ENCODE measurements at places on chromosomes 3 and 15.

DNA sequence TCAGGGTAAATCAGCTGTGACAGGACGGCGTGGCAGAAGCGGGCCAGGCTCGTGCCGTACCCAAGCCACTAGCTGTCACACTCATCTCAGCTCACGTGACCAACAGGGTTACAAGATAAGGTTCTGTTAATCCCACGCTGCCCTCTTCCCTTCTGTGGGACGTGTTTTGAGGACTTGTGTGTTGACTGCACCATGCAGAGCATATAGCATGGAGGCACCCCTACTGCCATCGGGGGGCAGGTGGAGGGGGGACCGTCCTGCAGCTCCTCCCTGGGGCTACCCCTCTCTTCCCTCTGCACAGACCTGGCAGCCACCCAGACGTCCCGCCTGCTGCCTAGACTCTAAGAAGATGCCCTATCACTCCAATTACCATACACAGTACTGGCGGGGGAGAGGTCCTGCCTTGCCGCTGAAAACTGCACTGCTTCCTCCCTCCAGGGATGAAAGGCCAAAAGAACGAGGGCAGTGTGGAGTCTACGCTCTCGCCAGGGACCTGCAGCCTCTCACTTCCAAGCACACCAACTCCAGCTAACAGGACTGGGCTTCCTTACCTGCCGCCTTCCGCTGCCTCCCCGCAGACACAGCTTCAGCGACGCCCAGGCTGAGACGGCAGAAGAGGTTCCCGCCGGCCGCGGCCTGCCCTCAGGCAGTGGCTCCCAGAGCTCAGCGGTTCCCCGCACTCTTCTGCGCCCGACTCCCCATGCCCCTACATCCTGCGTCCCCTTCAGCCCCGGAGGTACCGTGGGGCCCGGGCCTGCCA, at the start of gene TNK2:
TSS of gene TNK2 (minus strand) at position 618 of the 760 bp plus-strand sequence. CDS start 19,963 bp downstream, outside the sequence.
- no peak for DNase-seq

- no peak for DNase-seq
Measured at GRCh38 chr15:62758126-62758951, 284.2 kb upstream of the TPM1 start.

GRCh38 chr15:68510558-68510957, 68.2 kb upstream of the CORO2B start:
- no peak for DNase-seq

DNA sequence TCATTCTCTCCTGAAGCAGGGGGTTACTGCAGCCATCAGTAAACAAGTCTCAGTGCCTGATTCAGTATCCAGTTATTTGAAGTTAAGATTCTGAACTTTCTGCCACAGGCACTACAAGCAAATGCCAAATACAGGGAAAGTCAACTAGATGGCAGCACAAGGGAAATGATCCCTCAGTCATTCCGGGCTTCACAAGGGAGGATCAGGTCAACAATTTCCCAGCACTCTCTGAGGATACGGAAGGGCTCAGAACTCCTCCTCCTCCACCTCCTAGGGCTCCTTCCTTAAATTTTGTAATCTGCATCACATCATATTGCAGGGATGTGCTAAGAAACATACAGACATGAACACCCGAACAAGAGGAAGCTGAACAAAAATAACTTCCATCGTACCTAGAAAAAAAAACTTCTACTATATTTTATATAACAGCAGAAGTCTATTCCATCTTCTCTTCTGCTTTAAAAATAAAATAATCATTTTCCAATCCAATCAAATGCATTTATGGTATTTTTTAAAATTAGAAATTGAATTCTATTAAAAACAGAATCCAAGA, 187.1 kb downstream of the FMN1 start:
- DNase-seq: no peak

DNA sequence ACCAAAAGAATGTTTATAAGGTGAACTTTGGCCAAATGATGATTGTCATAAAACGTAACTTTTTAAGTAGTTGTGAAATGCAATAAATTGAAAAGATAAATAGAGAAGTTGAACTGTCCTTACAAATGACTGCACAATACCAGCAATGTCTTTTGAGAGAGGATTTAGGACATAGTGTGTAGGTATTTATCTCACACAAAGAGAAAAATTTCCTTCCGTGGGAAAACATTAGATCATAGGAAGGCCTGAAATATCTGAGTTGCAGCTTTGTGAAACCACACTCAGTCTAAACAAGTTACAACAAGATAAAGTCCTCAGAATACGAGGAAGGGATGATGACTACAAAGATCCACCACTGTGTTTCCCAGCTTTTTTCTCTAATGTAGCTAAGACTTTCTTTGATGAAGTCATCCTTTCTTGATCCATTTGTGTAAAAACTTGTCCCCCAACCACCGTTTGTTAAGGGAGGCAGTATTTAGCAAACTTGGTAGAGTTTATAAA, 16.0 kb downstream of the ROBO2 start:
- no peak for DNase-seq

DNA sequence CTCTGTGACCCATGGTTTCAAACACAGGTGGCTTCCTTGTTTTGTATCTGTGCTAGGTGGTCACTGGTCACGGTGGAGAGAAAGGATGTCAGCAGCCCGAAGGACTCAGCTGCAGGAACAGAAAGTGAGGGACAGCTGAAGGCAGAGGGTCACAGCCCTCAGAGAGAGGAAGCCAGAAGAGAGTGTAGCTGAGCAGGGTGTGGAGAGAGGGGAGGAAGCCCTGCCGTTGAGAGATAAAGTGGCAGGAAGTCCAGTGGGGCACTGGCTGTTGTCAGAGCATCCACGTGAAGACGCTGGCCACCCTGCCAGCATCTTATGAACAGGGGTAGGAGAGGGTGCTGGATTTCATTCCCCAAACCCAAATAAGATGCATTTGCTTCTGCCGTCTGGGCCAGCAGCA, 36.9 kb downstream of the LIMD1 start:
- no peak for DNase-seq

Measured in left renal cortex interstitium (tissue), 4 donors.